Panc1 (cell line): ENCODE measurements at places on chromosomes 13 and 19.
A peak's percentile ranks its signal among the peaks of the same experiment; 100 is the strongest.

DNA sequence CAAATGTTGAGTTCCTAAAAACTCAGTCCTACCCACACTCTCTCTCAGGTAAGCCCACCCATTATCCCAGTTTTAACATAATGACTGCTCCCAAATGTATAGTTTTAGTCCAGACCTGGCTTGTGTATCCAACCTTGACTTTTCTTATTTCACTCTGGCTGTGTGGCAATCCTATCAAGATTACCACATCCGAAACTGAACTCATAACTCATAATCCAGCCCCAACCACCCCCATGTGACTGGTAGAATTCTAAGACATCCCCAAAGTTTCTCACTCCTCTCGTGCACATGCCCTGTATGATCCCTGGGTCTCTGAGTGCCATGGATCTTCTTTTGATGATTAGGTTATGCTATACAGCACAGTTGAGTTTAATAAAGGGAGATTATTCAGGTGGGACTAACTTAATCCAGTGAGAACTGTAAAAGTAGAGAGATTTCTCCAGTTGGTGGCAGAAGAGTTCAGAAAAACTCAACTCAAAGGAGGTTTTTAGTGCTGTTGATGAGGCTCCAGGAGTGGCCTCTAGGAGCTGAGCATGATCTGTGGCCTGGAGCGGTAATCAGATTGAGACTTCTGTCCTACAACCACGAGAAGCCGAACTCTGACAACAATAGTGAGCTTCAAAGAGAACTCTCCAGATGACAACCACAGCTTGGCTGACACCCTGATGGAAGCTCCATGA lies 413.4 kb downstream of the ZNF536 start:
- no peak for DNase-seq

- no peak for DNase-seq
Observed at GRCh38 chr19:49552749-49553148, 24.9 kb downstream of the RCN3 start.

DNA sequence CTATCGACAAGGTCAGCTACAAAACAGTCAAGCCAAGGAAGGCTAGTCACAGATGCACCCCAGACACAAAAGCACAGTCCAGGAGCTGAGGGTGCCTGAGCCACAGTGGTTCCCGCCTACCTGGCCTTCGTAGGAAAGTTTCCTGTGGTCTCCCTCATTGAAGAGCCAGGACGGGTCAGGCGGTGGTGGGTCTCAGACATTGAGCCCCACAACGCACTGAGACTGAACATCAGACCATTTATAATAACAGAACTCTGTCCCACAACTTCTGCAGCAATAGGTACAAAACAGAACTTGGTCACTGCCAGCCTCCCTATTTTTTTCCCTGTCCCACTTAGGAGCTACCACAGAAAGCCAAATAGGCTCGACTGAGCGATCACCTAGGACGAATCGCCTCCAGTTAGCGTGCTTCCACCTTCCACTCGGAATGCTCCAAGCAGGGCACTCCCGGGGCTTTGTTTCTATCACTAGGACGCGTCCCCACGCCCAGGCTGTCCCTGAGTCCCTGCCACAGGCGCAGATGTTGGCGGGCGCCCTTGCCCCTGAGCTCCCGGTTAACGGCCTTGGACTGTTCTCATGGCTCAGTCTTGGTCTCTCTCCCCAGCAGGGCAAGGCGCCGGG lies 640 bp upstream of the ZNF544 start:
- no peak for DNase-seq

- no peak for DNase-seq
Observed at GRCh38 chr19:16207490-16208025, 9.8 kb downstream of the AP1M1 start.

- DNase-seq = no peak
Observed at GRCh38 chr13:37375724-37376123, 222.8 kb downstream of the POSTN start.

- no peak for DNase-seq
Observed at GRCh38 chr19:47020992-47021496, 1.4 kb downstream of the NPAS1 start.

- no peak for DNase-seq
Observed at GRCh38 chr19:31334849-31335624, 14.2 kb downstream of the TSHZ3 start.

DNA sequence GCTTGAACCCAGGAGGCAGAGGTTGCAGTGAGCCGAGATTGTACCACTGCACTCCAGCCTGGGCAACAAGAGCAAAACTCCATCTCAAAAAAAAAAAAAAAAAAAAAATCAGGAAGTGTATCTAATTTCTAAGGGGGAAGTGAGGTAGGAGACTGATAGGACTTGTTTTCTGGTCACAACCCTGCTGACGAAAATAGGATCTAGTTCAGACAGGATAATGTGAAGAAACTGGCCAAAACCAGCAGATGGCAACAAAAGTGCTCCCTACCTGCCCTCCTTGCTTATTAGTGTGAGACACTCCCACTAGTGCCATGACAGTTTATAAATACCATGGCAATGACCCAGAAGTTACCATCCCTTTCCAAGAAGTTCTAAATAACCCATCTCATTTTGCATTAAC lies 36.0 kb upstream of the KPNA3 start:
- DNase-seq = no peak

DNA sequence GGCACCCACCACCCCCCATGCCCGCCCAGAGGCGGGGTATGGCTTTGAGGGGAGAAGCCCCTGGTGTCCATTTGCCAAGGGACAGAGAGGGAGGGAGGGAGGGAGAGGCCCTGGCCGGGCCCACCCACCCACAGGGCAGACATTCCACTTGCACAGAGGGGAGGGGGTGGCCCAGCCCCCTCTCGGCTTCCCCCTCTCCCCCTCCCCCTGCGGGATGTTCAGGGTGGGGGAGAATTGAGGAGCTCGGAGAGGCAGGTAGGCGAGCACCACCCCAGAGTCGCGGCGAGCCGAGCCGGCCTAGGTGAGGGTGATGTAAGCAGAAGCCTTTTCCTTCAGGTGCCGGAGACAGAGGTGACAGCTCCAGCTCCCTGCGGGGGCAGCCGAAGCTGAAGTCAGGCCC lies 12.3 kb downstream of the DPF1 start:
- DNase-seq = no peak

DNA sequence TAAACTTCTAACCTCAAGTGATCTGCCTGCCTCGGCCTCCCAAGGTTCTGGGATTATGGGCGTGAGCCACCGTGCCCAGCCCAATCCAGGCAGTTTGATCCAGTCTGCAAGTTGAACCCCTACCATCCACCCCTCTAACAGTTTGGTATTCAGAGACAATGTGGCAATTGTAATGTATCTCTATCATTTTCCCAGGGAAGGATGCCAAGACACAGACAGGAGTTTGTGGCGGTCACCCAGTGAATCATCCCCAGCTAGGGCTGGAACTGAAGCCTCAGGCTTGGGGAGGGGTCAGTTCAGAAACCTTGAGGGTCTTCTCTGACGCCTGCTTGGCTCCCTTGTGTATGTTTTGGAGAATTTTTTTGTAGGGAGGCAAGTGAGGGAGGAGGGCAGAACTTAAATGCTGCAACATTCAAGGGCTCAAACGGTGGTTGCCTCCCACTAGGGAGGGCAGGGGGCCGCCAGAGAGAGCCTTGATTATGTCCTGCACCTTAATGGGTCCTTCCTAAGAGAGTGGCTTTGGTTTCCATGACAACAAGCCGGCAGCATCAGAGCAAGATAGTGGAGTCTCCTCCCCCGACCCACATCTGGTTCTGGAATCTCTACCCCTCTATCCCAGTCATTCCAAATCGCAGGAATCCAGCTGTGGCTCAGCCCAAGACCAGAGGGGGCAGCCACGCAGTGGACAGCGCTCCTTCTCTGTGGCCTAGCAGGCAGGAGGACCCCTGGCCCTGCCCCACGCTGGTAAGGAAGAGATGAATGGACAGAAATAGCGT lies 14.9 kb upstream of the FEM1A start:
- no peak for DNase-seq

- no peak for DNase-seq
Observed at GRCh38 chr19:40822161-40822560, 23.2 kb downstream of the EGLN2 start.

DNA sequence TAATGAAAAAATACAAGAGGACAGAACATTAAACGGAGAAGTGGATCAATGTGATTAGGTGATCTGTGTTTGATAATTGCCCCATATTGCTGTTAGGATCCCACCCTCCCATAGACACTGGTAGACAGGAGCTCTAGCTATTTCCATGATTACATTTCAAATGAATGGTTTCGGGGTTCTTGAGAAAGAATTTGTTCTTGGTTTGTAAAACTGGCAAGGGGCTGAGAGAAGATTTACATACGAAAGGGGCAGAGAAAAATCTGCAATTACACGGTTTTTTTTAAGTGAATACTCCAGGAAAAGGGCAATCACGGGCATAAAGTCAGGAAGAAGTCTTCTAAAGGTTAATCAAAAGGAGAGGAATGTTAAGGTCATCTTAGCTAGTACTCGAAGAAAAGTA lies 2125.7 kb upstream of the PCDH20 start:
- no peak for DNase-seq

DNA sequence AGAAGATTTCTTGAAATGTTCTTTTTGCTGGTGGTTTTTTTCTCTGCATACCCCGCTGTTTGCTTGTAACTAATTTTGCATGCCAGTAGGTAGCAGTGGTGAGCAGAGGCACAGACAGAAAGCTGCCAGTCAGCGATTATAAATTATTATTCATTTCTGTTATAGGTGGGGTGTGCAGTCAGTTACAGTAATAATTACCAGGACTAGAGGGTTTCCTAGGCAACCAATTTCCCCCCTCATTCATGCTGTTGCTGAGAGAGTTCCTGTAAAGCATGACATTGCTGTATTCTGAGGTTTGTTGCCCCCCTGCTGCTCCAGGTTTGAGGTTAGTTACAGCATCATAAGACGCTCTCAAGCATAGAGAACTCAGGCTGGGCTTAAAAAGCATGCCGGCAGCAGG lies 104.5 kb downstream of the URI1 start:
- DNase-seq = peak; percentile 4

- no peak for DNase-seq
Observed at GRCh38 chr19:7701654-7702457, at the start of gene FCER2. Gene FCER2, minus strand, starts transcription at chr19:7702131. Its CDS starts 2,371 bp downstream, at chr19:7699760.

GRCh38 chr13:74073274-74073673 lies 60.9 kb downstream of the KLF12 start:
- DNase-seq = no peak

GRCh38 chr19:34490141-34490766 lies 8.7 kb downstream of the WTIP start:
- DNase-seq = no peak

DNA sequence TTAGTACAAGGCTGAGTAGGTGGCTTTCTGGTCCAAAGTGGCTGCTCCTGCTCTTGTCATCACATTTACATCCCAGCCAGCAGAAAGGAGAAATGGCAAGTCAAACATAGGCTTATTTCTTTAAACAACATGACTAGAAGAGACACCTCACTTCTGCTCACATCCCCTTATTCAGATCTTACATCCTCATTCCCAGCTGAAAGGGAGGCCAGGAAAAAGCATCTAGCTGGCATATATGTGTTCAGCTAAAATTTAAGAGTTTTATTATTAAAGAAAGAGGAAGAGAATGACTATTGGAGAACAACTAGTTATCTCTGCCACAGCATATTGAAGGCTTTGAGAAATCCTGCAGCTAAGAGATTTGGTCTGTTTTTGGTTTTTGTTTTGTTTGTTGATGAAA lies 34.1 kb downstream of the RGCC start:
- DNase-seq = no peak

- DNase-seq = no peak
Observed at GRCh38 chr19:33187183-33187540, 7.0 kb upstream of the LRP3 start.

DNA sequence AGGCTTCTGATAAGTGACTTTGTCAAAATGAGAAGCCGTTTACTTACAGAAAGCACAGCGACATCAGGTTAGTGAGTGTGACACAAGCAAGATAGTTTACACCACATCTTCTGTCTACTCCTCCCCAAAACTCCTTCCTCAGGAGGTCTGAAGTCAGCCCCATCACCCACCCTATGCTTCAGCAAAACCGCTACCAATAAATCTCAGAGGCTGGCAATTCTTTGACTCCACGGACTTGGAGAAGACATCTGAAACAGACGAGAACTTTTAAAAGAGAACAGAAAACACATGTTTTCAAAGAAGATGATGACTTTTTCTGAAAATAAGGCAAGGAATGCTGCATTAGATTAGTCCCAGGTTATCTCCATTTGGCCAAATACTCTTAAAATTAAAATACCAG lies 261.1 kb downstream of the TBC1D4 start:
- no peak for DNase-seq

DNA sequence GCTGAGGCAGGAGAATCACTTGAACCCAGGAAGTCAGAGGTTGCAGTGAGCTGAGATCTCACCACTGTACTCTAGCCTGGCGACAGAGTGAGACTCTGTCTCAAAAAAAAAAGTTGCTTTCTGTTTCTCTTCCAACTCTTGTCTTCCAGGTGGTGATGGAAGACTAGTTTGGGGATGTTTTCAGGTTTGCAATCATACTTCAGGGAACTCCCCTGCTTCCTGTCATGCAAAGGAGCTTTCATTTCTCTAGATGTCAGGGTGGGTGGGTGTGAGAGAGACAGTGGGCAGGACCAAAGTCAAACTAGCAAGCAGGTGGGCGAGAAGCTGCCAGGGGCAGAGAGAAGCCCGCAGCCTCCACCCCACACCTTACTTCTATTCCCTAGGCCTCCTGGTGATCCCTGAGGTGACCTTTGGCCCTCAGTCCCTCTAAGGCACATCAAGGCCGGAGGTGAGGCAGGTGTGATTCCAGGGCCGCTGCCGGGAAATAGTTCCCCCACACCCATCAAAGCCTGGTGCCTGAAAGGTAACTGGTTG lies 25.7 kb downstream of the CCNE1 start:
- DNase-seq = no peak

GRCh38 chr19:30634996-30635975 lies 263.1 kb downstream of the ZNF536 start:
- no peak for DNase-seq

- DNase-seq = no peak
Observed at GRCh38 chr19:30222428-30222873, 149.7 kb upstream of the ZNF536 start.

GRCh38 chr13:110070046-110070445 lies 236.9 kb downstream of the COL4A1 start:
- DNase-seq = no peak

GRCh38 chr19:3722443-3723109 lies 14.4 kb downstream of the TJP3 start:
- no peak for DNase-seq

GRCh38 chr19:1090731-1091543 lies 4.2 kb downstream of the POLR2E start:
- no peak for DNase-seq
